ENCODE measurements at places on chromosomes 7 and 10.
A peak's percentile ranks its signal among the peaks of the same experiment; 100 is the strongest.

- no peak for DNase-seq
Measured at GRCh38 chr10:52308251-52309031, 5.6 kb upstream of the DKK1 start.

DNA sequence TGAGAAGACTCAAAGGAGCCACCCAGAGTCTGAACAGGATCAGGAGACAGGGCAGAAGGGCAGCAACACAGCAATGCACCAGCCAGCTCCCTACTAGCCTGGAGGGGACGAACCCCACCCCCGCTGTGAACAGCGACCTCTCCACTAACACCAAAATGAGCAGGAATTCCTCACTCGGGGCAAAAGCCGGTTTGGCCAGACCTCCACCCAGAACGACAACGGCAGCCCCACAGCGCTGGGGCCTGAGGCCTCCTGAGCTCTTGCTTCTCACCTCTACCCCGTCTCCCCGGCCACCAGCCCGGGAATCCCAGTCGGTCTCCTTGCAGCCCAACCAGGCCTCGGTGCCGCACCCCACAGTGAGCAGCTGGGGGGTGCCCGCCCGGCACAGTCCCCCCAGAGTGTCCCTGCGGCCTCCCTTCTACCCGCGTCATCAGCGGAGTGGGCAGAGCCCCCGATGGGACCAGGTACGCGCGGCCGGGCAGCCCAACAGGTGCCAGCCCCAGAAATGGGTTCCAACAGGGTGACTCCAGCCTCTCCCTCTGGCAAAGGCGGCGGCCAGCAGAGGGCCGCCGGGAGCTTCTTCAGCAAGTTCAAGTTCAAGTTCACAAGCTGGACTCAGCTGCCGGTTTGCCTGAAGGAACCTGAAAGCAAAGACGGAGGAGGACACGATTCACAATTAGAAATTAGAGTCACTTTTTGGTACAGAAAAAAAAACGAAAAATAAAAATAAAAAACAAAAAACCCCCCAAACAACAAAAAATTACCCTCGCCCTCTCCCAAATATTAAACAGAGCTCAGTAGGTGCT is 129.0 kb downstream of the MARCHF5 start:
- peak; percentile 59 for DNase-seq

GRCh38 chr7:126791306-126791705 is 461.4 kb downstream of the GRM8 start:
- no peak for DNase-seq

- no peak for DNase-seq
Measured at GRCh38 chr7:22469371-22470143, 30.4 kb downstream of the STEAP1B start.

GRCh38 chr7:2214636-2215035 is 18.1 kb downstream of the MAD1L1 start:
- no peak for DNase-seq

- DNase-seq = no peak
Measured at GRCh38 chr7:151615058-151615457, 95.4 kb upstream of the RHEB start.
